ENCODE measurements at places on chromosomes 1 and 21.

DNA sequence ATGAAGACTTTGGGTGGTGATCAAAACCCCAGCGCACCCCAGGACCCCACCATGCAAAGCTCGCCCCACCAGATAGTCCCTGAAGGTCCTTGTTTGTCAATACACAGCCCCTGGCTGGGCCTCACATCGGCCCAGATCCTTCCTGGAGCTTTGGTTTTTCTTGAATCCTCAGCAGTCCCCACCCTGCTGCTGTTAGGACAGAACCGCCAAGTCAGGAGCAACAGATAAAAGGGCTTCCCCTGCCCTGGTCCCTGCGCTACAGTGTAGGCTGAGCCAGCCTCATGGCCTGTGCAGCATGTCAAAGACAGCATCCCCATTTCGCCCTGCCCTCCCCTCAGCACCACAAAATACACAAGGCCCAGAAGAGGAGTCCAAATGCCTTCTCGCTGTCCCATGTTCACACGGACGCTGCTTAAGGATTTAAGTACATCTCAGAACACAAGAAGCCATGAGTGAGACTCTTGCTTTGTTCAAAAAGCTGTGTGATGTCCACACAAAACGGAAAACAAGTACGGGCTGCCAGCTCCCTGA is 65.7 kb downstream of the PSMG1 start:
- no peak for DNase-seq

DNA sequence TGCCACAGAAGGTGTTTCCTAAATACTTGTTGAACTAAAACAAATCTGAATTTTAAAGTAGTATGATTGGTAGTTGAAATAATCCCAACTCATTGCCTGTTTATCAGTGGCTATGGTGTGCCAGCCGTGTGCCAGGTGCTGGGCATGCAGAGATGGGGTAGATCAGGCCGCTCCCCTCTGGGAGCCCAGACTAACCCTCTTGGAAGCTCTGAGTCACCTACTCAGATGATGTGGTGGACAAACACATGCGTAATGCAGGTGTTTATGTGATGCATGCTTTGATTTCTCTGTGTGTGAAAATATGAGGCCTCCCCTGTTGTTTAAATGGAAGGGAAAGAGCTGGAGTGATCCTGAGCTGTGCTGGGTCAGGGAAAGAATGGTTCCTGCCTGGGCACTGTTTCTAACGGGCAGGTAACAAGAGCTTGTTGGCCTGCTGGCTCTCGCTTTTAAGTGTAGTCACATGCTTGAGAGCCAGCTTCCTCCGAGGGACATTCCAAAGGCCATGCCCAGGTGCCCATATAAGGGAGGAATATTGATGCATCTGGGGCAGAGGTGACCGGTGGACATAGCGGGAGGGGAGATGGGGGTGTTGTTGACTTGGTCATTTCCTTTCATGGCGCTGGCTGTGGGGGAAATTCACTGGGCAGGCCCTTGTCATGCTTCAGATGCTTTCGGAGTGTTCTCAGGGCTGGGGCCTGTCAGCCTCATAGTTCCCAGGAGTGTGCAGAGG is 10.2 kb downstream of the MFN2 start:
- no peak for DNase-seq

DNA sequence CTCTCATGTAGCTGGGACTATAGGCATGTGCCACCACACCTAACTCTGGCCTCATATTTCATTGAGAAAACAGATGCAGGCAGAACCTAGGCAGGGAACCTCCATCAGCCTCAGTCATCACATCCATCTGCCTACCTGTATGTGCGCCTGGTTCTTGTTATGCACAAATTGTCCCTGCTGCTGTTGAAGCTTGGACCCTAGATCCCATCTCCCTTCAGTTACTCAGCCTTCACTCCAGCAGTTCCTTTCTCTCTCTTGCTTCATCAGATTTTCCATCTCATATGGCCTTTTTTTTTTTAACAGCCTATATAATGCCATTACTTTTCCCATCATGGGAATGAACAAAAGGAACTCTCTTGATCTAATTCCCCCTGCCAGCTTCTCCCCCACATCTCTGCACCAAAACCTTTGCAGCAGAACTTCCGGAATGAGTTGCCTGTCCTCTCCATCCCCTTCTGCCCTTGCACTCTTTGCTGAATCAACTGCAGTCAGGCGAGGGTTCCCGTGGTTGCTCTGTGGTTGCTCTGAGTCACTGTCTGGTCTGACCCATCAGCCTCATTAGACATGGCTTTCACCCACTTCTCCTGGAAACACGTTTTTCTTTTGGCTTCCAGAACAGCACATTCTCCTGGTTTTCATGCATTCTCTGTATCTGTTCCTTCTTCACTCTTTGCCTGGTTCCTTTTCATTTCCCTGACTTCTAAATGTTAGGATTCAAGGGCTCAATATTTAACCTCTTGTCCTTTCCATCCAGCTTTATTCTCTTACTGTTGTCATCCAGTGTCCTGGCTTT is 41.5 kb downstream of the UBE4B start:
- peak; percentile 78 for DNase-seq

DNA sequence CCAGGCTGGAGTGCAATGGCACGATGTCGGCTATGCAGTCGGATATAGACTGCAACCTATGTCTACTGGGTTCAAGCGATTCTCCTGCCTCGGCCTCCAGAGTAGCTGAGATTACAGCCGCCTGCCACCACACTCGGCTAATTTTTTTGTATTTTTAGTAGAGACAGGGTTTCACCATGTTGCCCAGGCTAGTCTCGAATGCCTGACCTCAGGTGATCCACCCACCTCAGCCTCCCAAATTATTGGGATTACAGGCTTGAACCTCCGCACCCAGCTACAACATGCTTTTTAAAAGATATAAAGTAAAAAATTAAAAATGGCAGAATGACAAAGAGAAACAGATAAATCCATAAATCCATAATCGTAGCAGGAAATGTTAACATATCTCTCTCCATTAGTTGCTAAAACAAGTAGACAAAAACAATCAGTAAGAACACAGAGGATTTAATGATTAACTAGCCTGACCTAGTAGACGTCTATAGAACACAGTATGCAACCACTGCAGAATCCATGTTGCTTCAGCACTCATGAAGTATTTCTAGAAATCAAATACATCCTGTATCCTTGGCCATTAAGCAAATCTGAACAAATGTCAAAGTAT is 59.9 kb upstream of the SPOCD1 start:
- DNase-seq, result no peak

GRCh38 chr1:189619682-189620332 is 857.9 kb downstream of the BRINP3 start:
- DNase-seq, result no peak

GRCh38 chr1:189429610-189430009 is 1048.1 kb downstream of the BRINP3 start:
- no peak for DNase-seq

DNA sequence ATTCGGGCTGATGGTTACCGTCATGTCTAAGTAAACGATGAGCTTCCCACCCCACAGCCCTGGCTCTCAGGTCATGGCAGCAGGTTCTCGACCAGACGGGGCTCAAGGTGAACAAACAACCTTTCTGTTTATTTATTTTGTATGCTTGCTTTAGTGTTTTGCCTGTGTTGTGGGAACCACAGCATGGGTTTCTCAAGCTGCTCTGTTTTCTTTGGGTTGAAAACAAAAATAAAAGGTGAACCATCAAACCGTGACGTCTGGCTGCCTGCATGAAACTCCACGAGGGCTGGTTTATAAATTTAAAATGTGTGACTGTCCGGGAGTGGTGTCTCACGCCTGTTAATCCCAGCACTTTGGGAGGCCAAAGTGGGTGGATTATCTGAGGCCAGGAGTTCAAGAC is 28.0 kb downstream of the TMEM51 start:
- no peak for DNase-seq

GRCh38 chr1:171803045-171803444 is 21.6 kb downstream of the METTL13 start:
- DNase-seq, result no peak

DNA sequence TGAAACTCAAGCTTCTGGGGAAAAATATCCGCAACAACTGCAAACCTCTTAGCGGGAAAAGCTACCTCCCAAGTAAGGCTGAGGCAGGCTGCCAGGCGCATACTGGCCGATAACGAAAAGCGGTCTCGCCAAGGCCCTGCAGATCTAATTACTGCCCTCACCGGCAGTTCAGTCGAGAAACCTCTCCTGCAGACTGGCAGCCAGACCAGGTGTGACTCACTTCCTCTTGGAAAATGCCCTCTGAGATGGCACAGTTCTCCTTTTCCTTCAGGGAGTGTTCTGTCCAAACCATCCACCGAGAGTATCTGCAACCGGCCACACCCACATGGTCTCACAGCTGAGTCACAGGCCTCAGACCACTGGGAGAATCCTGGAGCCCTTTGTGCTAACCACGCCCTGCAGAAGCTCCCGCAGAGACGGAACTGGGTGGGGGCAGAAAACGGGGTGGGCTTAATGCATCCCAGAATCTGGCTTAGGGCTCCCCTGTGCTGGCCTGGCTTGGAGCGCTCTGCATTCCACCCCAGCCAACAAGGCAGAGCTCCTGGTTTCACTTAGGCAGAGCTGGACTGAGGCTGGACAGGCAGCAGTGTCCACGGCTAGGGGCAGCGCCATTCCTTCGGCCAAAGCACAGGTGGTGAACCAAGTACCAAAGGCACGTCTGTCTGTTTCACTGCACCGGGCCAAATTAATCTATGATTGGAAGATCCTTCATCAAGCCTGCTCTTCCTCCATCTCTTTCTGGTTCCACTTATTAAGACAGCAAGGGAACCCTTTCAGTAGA is 1.2 kb downstream of the S100A10 start:
- DNase-seq, result peak; percentile 51

DNA sequence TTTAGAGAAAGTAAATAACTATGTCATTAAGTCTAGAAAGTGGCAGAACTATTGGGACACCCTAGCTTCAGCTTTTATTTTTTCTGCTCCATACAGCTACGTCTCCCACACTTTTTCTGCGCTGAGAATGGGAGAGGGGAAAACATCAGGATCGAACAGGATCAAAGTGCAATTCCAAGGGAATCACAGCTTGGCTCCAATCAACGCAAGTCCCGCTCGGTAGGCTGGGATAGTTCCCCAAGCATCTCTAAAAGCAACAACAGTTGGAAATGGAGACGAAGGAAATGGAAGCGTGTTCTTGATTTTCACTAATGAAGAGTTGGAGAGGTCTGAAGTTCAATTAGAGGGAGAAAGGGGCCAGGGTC is 536 bp downstream of the HMGCL start:
- no peak for DNase-seq

DNA sequence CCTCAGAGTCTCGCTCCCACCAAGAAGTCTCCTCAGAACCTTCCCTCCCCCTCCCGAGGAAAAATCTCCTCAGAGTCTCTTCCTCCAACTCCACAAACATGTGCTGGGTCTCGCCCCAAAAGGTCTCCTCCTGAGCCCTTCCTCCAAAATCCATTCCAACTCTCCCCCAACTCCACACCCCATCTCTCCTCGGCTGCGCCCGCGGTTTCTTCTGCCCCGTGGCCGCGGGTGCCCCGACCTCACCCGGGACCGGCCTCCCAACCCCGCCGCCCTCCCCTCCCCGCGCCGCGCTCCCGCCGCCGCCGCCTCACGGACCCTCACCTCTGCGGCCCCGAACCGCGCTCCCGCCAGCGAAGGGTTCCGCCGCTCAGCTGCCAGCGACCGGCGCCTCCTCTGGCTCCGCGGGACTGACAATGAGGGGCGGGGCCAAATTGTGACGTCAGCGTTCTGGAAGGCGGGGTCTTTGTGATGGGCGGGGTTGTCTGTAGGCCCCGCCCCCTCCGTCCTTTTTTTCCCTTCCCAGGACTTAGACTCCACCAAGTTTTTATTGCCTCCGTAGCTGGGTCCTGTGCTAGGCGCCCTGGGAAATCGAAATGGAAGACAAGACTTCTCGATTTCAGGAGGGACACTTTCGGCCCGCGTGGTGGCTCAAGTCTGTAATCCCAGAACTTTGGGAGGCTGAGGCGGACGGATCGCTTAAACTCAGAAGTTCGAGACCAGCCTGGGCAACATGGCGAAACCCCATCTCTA is at the start of gene LUZP1:
TSS of gene LUZP1 (minus strand) at position 412 of the 750 bp plus-strand sequence.
- DNase-seq, result peak; percentile 90

DNA sequence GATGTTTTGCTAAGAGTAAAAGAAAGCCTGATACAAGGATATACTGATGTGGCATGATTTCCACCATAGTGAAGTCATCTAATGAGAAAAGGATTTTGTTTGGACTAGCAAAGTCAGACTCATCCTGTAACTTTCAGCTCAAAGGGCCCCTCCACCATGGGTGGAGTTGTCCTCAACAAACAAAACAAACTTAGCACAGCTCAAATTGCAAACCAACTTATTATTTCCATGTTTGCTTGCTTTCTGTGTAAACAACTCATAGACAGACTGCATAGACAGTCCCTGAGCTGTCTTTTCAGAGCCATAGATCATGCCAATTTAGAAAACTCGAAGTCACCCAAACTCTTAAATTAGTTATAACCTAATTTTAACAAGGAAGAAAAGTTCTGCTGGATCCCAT is 69.4 kb upstream of the VAV3 start:
- DNase-seq, result no peak

DNA sequence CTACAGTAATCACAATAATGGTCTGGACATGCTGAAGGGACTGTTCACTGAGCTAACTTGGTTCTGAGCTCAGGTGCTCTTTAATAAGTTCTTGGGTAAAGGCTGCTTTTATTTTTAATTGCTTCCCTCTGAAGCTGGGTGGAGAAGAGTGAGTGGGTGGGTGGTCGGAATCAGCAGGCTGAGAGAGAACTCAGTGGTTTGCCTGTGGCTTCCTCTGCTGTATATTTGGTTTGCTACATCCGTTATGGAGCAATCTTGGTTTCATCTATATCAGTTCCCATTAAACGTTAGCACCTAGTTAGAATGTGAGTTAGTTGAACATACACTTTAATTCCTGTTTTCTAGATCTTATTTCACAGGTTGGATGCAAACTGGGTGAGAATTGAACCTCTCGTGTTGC is 23.3 kb downstream of the CNIH4 start:
- peak; percentile 76 for DNase-seq

DNA sequence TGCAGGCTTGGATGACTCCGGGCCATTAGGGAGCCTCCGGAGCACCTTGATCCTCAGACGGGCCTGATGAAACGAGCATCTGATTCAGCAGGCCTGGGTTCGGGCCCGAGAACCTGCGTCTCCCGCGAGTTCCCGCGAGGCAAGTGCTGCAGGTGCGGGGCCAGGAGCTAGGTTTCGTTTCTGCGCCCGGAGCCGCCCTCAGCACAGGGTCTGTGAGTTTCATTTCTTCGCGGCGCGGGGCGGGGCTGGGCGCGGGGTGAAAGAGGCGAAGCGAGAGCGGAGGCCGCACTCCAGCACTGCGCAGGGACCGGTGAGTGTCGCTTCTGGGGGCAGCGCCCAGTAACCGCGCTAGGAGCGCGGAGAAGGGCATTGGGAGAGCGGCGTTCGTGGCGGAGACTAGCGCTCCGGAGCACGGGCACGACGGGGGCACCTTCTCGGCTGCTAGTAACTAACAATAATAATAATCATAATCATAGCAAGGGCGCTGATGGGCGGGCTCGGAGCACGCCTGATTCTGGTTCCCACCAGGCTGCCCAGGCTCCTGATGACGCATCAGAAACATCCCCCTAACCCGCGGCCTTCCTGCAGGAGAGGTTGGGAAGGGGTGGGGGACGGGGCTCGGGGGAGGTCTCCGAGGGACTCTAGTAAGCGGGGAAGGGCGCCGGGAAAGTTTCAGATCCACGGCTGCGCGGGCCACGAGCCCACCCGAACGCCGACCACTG is at the start of gene MX1:
TSS of gene MX1 (plus strand) at position 286 of the 722 bp plus-strand sequence. CDS start 5,832 bp downstream, outside the sequence.
- peak; percentile 96 for DNase-seq

- no peak for DNase-seq
These were observed 20.1 kb downstream of the OSBPL9 start for GRCh38 chr1:51636764-51637522.

GRCh38 chr21:16187603-16188301 is 458.0 kb downstream of the USP25 start:
- no peak for DNase-seq
